Dermis blood vessel endothelial cell (primary cell): ENCODE measurements at places on chromosomes 6 and 20. TPM values are rescaled to one million over a fixed set of nuclear protein-coding genes. Genes with fewer than 3 reads are reported as not detected.

GJA1 gene
- 482 and 745 TPM in 2 replicates for total RNA-seq

SCGN gene
- total RNA-seq = 0.17 TPM in 1 of 2 replicates, not detected in the other

TRIM38 gene
- total RNA-seq = 8.9 and 9.9 TPM in 2 replicates

PTPRK gene
- total RNA-seq = 104 and 120 TPM in 2 replicates

TBC1D32 gene
- 3.8 and 5.6 TPM in 2 replicates for total RNA-seq

MLIP gene
- total RNA-seq = 2.6 and 4.4 TPM in 2 replicates

SLC17A1 gene
- 0.05 TPM in 1 of 2 replicates, not detected in the other for total RNA-seq

RBM38 gene
- 13.8 and 21.6 TPM in 2 replicates for total RNA-seq

STX11 gene
- 16.7 and 17.2 TPM in 2 replicates for total RNA-seq

MYB gene
- 0.17 and 0.19 TPM in 2 replicates for total RNA-seq

DDRGK1 gene
- total RNA-seq = 41.0 and 53.1 TPM in 2 replicates

WFDC12 gene
- total RNA-seq = not detected in 2 replicates

GINM1 gene
- total RNA-seq = 54.2 and 57.5 TPM in 2 replicates

BEND6 gene
- total RNA-seq = 0.14 and 0.34 TPM in 2 replicates

HEY2 gene
- total RNA-seq = not detected in 2 replicates

SLC17A3 gene
- 0.17 and 0.28 TPM in 2 replicates for total RNA-seq

BMP2 gene
- total RNA-seq = 23.1 and 33.7 TPM in 2 replicates

LGSN gene
- total RNA-seq = not detected in 2 replicates

PRDM13 gene
- total RNA-seq = not detected in 2 replicates

TPX2 gene
- 16.5 and 81.7 TPM in 2 replicates for total RNA-seq

VSX1 gene
- not detected in 2 replicates for total RNA-seq

DYNLRB1 gene
- total RNA-seq = 29.6 and 36.9 TPM in 2 replicates

TFAP2A gene
- under 0.01 and 0.05 TPM in 2 replicates for total RNA-seq

FAM83C gene
- not detected in 2 replicates for total RNA-seq

CTSA gene
- total RNA-seq = 47.8 and 48.1 TPM in 2 replicates

MUCL3 gene
- not detected in 2 replicates for total RNA-seq

ULBP1 gene
- total RNA-seq = 0.17 and 0.23 TPM in 2 replicates

PRRT1 gene
- 0.05 TPM in 1 of 2 replicates, not detected in the other for total RNA-seq

SIRPB2 gene
- 0.51 and 1.3 TPM in 2 replicates for total RNA-seq

GATA5 gene
- total RNA-seq = not detected in 2 replicates

OLIG3 gene
- total RNA-seq = not detected in 2 replicates

ARMC12 gene
- 0.34 and 0.37 TPM in 2 replicates for total RNA-seq
